Spinal cord (tissue), 10 donors: ENCODE measurements at places on chromosomes 16 and 17.

DNA sequence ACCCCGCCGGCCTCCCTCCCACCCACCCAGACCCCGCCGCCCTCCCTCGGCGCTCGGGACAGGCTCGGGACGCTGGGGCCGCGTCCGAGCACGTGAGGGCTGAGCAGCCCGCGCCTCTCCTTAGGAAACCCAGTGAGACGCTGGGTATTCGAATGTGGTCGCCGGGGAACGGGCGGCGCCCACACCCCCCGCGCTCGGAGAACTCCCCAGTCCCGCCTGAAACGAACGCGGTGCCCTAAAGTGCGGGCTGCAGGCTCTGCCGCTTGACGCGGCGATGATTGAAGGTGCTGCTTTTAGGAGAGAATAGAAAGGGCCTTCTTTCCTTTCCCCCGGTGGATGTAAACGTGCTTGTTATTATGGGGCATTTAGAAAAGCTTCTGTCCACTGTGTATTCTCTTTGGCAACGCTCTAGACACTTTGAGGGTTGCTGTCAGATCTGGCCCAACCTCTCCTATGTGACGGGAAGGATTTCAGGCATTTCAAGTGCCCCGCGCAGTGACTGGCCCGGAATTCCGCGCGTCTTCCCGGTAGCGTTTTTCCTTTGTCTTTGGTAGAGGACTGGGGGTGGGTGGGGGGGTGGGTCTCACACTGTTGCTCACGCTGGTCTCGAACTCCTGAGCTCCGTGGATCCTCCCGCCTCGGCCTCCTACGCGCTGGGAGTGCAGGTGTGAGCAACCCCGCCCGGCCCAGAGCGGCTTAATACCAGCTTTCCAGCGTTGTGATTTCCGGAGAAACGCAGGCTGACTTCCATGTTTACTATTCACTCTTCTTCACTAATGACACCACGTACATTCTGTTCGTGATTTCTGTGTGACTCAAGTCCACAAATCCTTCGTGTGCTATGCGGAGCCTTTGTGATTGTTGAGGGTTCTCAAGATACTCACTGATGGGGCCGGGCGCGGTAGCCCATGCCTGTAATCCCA is 21.8 kb upstream of the FOXK2 start:
- peak overlapping the region; percentile 57 for H3K4me3 ChIP-seq
- DNase-seq = no peak
- no peaks in the 10 kb centered on the region for H3K27me3 ChIP-seq
- peak overlapping the region; percentile 78 for H3K27ac ChIP-seq
- H3K36me3 ChIP-seq = no peaks in the 10 kb centered on the region

- H3K4me1 ChIP-seq = peaks cover 11% of the 10 kb centered on the region
- H3K27me3 ChIP-seq = no peaks in the 10 kb centered on the region
- H3K4me3 ChIP-seq = no peak overlapping the region
- no peak for DNase-seq
These were observed 53.5 kb downstream of the TNFRSF13B start for GRCh38 chr17:16918443-16918842.

DNA sequence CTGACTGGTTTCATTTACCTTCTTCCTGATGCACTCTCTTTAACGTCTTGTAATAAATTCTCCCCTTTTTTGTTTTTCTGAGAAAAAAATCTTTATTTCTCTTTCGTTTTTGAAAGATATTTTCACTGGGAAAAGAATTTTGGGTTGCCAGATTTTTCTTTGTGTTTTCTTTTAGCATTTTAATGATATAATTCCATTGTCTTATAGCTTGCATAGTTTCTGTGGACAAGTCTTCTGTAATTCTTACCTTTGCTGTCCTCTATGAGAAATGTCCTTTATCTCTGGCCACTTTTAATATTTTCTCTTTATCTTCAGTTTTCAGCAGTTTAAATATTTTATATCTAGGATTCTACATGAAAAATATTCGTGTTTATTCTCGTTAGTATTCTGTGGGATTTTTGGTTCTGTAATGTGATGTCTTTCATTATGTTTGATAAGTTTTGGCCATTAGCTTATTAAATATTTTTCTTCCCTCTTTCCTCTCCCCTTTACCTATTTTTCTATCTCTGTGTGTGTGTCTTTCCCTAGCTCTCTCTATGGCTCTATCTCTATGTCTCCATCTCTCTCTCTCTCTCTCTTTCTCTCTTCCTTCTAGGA is 236.5 kb downstream of the C16orf95 start:
- H3K27me3 ChIP-seq = no peaks in the 10 kb centered on the region
- peaks cover 5% of the 10 kb centered on the region for H3K4me1 ChIP-seq
- DNase-seq = no peak
- H3K4me3 ChIP-seq = no peak overlapping the region
- no peak overlapping the region for H3K27ac ChIP-seq

DNA sequence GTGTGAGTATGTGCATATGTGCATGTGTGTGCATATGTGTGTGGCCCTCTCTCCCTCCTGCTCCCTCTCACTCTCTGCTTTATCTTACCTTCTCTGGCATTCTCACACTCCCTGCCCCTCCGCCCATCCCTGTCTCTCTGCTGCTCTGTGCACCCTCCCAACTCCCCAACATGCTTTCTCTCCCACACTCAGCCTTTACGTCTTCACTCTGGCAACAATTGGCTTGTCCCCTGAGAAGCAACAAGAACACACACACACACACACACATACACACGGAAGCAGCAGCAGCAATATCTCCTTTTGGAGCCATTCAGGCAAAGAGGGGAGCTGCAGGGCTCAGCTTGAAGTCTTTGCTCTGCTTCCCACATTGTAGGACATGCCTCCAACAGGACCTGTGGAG is 27.8 kb downstream of the PITPNM3 start:
- no peaks in the 10 kb centered on the region for H3K27me3 ChIP-seq
- no peak overlapping the region for H3K27ac ChIP-seq
- no peaks in the 10 kb centered on the region for H3K4me1 ChIP-seq
- no peak for DNase-seq
- peaks cover 17% of the 10 kb centered on the region for H3K36me3 ChIP-seq
- no peak overlapping the region for H3K4me3 ChIP-seq

DNA sequence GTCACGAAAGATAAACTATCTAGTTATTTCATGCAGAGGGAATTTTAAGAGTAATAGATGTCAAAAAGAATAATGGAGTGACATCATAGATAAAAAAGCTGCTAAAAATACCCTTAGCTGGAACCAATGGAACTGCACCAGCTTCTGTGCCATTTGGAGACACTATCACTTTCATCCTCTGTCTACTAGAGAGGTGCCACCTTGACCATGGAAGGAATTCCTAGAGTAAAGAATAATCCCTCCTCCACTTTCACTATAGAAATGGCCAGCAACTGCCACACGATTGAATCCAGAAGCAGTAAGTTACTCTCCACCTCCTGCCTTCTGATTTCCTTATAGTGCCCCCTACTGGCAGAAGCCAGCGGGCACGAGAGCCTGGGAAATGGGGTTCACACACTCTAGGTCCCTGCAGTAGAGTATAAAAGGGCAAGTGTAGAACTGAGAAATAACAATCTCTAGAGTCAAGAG is 2.8 kb upstream of the ALDH3A2 start:
- H3K27me3 ChIP-seq = no peaks in the 10 kb centered on the region
- DNase-seq = no peak
- H3K4me3 ChIP-seq = no peak overlapping the region

- DNase-seq = no peak
- H3K27me3 ChIP-seq = no peaks in the 10 kb centered on the region
- no peaks in the 10 kb centered on the region for H3K4me1 ChIP-seq
- H3K36me3 ChIP-seq = no peaks in the 10 kb centered on the region
- H3K27ac ChIP-seq = no peak overlapping the region
- no peak overlapping the region for H3K4me3 ChIP-seq
These were observed 18.3 kb upstream of the CCL5 start for GRCh38 chr17:35898283-35899070.

GRCh38 chr16:19179546-19180490 is 11.8 kb downstream of the SYT17 start:
- H3K27ac ChIP-seq = no peak overlapping the region
- H3K36me3 ChIP-seq = peaks cover 19% of the 10 kb centered on the region
- H3K27me3 ChIP-seq = no peaks in the 10 kb centered on the region
- no peaks in the 10 kb centered on the region for H3K4me1 ChIP-seq
- no peak overlapping the region for H3K4me3 ChIP-seq
- DNase-seq = peak; percentile 27

DNA sequence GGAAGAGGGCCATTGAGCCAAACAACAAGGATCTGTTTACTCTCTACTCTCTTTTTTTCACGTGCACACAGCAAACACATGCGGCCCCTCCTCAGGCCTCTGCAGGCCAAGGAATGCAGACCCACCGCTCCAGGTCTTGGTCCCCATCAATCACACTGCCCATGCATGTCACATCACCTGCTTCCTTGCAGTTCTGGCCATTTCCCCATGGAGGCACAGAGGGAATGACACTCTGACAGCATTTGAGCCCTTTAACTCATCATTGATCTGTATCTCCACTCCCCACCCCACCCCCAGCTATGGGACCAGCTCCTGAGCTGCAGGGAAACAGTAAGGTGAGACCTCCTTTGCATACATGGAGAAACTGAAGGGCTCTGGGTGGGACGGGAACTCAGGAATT is 45.9 kb upstream of the MEIOC start:
- peaks cover 17% of the 10 kb centered on the region for H3K4me1 ChIP-seq
- H3K4me3 ChIP-seq = no peak overlapping the region
- H3K27ac ChIP-seq = no peak overlapping the region

DNA sequence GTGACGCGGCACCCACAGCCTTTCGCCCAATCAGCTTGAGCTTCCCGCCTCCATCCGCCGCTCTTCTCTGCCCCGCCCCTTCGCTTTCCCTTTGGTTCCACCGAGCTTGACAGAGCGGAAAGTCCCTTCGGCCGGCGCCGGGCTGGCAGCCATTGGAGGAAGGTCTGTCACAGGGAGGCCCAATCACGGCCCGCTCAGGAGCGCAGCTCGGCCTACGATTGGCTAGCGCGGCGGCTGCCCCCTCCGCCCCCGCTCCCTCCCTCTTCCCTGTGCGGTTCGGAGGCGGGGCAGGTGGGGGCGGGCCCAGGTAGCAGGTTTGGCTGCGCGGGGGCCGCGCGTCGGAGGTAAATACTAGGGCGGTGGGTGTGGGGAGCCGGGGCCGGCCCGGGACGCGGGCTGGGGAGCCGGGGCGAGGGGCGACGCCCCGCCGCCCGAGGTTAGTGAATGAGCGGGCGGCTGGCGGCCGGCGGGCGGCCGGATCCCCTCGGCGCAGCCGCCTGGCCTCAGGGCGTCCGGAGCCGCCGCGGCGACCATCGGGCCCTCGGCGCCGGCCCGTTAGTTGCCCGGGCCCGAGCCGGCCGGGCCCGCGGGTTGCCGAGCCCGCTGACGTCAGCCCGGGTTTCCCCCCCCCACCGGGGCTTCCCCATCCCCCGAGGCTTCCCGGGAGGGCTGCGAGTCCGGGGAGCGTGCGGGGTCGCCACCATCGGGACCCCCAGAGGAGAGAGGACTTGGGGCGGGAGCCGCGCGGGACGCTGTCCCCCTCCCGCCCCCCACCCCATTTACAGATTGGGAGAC is at the start of gene CYLD:
CYLD (plus strand) TSS at position 306 of the 795 bp plus-strand sequence. CDS start 7,613 bp downstream, outside the sequence.
- H3K4me1 ChIP-seq = peaks cover 10% of the 10 kb centered on the region
- H3K27me3 ChIP-seq = peaks cover 2% of the 10 kb centered on the region
- H3K27ac ChIP-seq = peak within 1 kb of the TSS; percentile 60
- H3K36me3 ChIP-seq = no peaks in the 10 kb centered on the region

- H3K27ac ChIP-seq = no peak overlapping the region
- H3K4me1 ChIP-seq = peaks cover 6% of the 10 kb centered on the region
- peaks cover 70% of the 10 kb centered on the region for H3K36me3 ChIP-seq
- no peaks in the 10 kb centered on the region for H3K27me3 ChIP-seq
These were observed 8.7 kb downstream of the FLOT2 start for GRCh38 chr17:28888832-28889231.

GRCh38 chr16:69916462-69916861 is 34.7 kb upstream of the CLEC18A start:
- H3K4me1 ChIP-seq = no peaks in the 10 kb centered on the region
- no peaks in the 10 kb centered on the region for H3K27me3 ChIP-seq
- no peak overlapping the region for H3K27ac ChIP-seq
- DNase-seq = no peak
- H3K36me3 ChIP-seq = peaks cover 6% of the 10 kb centered on the region
- no peak overlapping the region for H3K4me3 ChIP-seq

DNA sequence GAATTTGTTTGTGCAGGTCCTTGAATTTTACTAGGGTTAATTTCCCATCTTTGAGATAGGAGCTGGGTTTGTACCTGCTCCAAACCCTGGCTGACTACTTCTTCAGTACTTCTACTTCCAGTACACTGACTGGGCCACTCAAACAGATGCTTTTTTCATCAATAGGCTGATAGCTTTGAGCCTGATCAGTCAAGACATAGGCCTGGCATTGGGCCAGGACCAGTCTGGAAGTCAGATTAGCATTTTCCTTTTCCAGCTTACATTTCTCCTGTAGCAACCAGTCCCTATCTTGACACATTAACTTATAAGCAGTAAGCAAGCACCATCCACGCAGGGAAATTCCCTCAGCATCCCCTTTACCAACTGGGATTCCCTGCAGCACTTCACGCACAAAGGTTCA is 7.5 kb upstream of the TMEM101 start:
- no peak overlapping the region for H3K4me3 ChIP-seq
- no peaks in the 10 kb centered on the region for H3K27me3 ChIP-seq
- H3K27ac ChIP-seq = no peak overlapping the region
- no peak for DNase-seq
- H3K36me3 ChIP-seq = peaks cover 37% of the 10 kb centered on the region
- H3K4me1 ChIP-seq = peaks cover 16% of the 10 kb centered on the region

DNA sequence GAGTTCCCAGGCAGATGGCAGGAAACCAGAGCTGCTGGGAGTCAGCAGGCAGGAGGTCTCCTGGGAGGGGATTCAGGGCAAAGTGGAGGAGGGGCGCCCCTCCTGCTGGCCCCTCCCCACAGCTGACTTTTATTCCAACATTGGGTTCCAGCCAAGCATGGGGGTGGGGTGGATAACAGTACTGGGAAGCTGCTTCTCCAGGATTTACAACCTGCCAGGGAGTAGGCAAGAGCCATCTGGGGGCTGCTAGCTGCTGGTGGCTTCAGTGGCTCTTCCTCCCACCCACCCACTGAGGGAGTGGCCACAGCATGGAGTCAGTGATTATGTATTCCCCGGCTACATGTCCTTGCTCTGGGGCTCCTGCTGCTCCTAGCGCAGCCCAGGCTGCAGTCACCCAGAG is 36.8 kb downstream of the TMEM132E start:
- H3K36me3 ChIP-seq = no peaks in the 10 kb centered on the region
- no peak overlapping the region for H3K4me3 ChIP-seq
- H3K27me3 ChIP-seq = no peaks in the 10 kb centered on the region
- peaks cover 49% of the 10 kb centered on the region for H3K4me1 ChIP-seq

DNA sequence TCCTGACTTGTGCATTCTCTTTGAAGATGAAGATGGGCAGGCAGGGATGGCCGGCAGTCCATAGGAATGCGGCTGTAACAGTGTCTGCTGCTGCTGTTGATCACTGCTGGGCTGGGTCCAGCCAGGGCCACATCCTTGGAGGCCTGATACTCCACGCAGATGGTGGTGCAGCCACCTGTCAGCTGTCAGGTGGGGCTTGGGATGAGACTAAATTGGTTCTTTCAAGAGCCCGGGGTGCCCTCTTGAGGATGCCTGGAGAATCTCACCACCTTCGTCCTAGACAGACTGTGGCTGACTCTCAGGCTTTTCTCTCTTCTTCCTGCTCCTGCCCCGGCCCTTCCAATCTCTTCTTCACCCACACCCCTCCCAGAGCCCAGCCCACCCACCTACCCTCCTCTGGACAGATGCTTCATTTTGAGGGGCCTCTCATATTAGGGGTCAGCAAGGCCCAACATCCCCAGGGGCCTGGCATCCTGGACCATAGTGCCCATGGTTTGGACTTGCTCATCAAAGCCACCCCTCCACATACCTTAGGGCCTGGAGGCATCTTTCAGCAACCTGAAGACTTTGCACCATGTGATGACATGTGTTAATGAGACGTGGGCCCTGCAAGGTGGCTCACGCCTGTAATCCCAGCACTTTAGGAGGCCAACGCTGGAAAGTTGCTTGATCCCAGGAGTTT is 19.1 kb downstream of the OSBPL7 start:
- H3K27me3 ChIP-seq = peaks cover 11% of the 10 kb centered on the region
- H3K27ac ChIP-seq = no peak overlapping the region
- no peaks in the 10 kb centered on the region for H3K4me1 ChIP-seq
- DNase-seq = no peak
- H3K36me3 ChIP-seq = peaks cover 15% of the 10 kb centered on the region

- H3K27ac ChIP-seq = no peak overlapping the region
- DNase-seq = no peak
These were observed 409.7 kb downstream of the SNX29 start for GRCh38 chr16:12386192-12386591.
